Activated naive CD8-positive, alpha-beta T cell treated with anti-CD3 and anti-CD28 coated beads, Interleukin-2, amount 10 ng/mL, durations not matched to agents 7 days and 5 days (primary cell): ENCODE measurements at places on chromosomes 2 and 18.

GRCh38 chr2:177211169-177211568, 1.4 kb upstream of the HNRNPA3 start:
- no peaks in the 10 kb centered on the region for H3K27me3 ChIP-seq
- DNase-seq: no peak
- peaks cover 30% of the 10 kb centered on the region for H3K36me3 ChIP-seq
- H3K4me1 ChIP-seq: peaks cover 31% of the 10 kb centered on the region
- H3K4me3 ChIP-seq: peak overlapping the region; percentile 100

GRCh38 chr2:241561832-241562231, 3.3 kb downstream of the BOK start:
- no peak for DNase-seq
- peaks cover 4% of the 10 kb centered on the region for H3K4me1 ChIP-seq
- no peak overlapping the region for H3K4me3 ChIP-seq

GRCh38 chr2:71003966-71004755, 9.5 kb upstream of the TEX261 start:
- peaks cover 4% of the 10 kb centered on the region for H3K27me3 ChIP-seq
- H3K4me1 ChIP-seq: peaks cover 15% of the 10 kb centered on the region

DNA sequence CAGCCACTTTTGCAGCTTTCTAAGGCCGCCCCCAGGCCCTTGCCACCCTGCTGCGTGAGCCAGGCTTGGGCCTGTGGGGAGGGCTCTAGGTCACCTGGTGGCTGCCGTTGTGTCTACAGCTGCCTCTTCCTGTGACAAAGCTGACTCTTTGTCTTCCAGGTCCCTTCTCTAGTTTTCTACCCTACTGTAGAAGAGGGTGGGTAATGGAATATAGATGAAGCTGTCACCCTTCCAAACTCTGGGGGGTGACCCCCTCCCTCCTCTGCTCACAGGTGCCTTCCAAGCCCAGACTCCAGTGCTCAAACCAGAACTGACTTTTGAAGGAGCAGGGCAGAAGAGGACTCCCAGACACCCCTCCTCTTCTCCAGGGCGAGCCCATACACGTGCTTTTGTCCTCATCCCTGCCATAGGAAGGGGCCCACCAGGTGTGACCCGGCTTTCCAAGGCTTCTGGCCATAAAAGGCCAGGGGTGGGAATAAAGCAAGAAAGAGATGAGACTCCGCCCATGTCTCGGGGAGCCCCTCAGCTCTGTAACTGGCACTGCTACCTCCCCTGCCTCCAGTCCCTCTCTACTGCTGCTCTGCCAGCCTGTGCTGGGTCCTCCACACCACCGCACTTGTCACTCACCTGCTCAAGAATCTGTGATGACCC, 17.9 kb upstream of the SDC1 start:
- H3K4me1 ChIP-seq: peaks cover 2% of the 10 kb centered on the region
- peaks cover 9% of the 10 kb centered on the region for H3K36me3 ChIP-seq
- no peak for DNase-seq
- H3K27me3 ChIP-seq: peaks cover 5% of the 10 kb centered on the region
- no peak overlapping the region for H3K4me3 ChIP-seq

DNA sequence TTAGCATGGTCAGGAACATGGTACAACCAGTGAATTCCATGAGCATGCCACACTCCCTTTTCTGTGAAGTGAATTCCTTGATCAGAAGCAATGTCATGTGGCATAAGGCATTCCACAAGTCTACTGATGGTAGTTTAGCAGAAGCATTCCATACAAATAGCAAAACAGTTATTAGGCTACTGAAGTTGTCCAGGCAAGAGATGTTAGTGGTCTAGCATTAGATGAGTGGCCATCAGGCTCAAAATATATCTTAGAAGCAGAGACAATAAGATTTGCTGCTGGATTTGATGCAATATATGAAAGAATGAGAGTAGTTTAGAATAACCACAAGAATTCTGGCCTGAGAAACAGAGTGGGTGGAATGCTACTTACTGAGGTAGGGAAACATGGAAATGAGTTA, 355.3 kb upstream of the NRXN1 start:
- no peaks in the 10 kb centered on the region for H3K36me3 ChIP-seq
- no peaks in the 10 kb centered on the region for H3K4me1 ChIP-seq
- H3K4me3 ChIP-seq: no peak overlapping the region
- H3K27ac ChIP-seq: no peak overlapping the region
- no peaks in the 10 kb centered on the region for H3K27me3 ChIP-seq
- no peak for DNase-seq

DNA sequence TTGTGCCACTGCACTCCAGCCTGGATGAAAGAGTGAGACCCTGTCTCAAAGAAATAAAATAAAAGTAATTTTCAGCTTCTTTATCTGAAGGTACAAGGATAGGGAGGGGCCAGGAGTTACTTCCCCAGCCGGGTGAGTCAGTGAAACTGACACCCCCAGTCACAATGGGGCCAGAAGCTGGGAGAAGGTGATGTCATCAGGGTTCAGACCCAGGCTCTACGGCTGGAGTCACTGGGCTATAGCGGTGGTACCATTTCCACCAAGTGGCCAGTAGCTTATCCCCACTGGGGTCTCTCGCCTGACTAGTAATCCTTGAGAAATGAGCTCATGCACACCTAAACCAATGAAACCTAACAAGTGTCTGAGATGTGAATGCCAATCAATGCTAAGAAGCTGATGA, 107.9 kb downstream of the ALPK2 start:
- peaks cover 5% of the 10 kb centered on the region for H3K4me1 ChIP-seq
- H3K27me3 ChIP-seq: peaks cover 19% of the 10 kb centered on the region
- no peak overlapping the region for H3K27ac ChIP-seq
- H3K36me3 ChIP-seq: no peaks in the 10 kb centered on the region
- no peak for DNase-seq
